ENCODE measurements at places on chromosomes 7 and 10.

DNA sequence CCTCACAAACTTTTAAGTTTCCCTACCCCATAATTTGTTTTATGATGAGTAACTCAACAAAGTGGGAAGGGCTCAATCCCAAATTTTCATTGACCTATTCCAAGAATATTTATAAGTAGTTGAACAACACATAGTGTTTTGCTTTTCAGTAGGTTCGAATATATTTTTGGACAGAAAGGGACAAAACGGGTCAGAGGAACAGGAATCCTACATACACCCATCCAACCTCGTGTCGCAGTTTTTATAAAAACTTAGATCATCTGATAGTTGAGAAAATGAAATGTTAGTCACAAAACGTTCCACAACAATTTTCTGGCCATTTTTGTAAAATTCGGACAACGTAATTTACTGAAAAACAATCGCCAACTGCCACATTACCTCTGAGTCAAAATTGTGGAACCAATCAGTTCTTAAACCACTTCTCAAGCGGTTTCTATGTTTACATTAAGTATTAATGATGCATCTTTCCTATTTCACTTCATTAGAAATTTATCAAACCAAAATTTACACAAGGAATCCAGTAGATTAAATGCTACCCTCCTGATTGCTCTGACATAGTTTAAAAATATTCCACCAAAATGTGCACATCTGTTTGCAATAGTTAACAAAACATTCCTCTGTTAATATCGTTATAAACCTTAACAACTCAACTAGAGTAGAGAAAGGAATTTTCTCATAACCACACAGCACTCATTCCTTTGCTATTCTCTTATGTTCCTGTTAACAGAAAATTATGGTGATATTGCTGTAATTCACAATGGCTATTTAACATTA lies 6.3 kb downstream of the WNT16 start:
- DNase-seq, result no peak

- no peak for DNase-seq
Measured at GRCh38 chr7:101175664-101176063, 4.4 kb downstream of the NAT16 start.

DNA sequence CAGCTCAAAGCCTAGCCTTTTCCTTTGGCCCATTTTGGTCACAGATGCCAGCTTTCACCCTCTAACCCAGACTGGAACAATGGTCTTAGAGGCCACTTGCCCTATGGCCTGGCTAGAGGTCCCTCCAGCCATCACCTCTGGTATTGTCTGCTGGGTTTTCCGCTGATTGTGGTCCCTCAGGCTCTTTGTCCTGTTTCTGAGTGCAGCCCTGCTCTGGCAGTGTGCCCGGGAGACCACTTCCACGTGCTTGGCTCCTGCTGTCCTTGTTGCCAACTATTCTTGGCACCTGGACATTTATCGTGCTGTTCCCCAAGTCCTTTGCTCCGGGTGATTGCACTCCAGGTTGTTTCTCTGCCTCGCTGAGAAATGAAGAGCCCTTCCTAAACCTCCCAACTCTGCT lies 53.3 kb upstream of the FAM180A start:
- no peak for DNase-seq

DNA sequence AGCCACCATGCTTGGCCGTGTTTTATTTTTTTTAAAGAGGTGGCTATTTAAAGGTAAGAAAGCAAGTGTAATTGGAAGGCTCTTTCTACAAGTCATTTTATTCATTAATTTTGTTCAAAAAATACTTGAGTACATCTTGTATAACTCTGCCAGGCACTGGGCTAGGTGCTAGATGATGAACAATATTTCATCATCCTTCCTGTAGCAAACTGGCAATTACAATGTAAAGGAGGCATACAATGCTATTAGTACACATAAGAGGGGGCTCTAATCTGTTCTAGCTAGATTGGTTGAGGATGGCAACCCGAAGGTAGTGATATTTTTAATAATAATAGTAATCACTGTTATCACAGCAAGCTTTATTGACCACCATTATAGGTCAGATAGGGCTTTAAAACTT lies 215.5 kb upstream of the KLF14 start:
- DNase-seq, result no peak

DNA sequence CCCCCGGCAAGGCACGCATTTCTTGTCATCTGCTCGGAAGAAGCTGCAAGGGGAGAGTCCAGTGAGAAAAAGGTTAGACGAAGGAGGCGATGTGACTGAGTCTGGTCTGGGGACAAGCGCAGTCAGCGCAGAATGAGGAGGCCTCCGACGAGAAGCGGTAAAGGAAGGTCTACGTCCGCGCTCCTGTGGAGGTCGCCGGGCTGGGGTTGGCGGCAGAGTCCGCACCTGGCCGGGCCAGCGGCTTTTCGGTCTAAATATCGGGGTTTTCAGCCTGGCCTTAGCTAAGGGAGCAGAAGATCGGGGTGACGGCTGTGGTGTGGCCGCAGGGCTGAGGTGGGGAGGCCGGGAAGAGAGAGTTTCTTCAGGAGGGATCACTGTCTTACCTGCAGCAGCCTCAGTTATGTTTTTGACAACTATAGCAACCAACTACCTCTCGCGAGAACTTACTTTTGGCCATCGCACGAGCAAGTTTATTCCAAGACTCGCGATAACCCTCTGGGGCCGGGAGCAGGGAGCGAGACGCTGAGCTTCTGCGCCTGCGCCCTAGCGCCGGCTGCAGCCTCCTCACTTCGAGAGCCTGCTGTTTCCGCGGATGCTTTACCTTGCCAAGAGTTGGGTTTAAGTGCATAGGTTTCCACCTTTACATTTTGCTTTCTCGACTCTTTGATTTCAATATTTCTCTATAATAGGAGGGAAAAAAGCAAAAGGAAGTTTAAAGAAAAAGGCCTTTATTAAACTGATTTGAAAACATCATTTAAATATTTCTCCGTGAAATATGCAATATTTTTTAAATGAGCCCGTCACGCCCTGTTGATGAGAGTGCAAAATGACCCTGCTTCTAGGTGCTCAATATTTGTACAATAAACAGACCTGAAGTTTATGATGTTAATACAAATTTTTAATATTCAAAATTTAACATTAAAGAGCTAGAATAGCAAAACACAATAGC lies at the start of gene CFAP70:
Gene CFAP70 (minus strand): TSS at position 534 of the 949 bp plus-strand sequence. CDS start 4,068 bp downstream, outside the sequence.
- DNase-seq, result peak; percentile 88
